ENCODE measurements at places on chromosomes 1 and 21. TPM values are rescaled to one million over a fixed set of nuclear protein-coding genes. Genes with fewer than 3 reads are reported as not detected.

The NR1I3 gene
- total RNA-seq = not detected

The RGS8 gene
- not detected for total RNA-seq

DNA sequence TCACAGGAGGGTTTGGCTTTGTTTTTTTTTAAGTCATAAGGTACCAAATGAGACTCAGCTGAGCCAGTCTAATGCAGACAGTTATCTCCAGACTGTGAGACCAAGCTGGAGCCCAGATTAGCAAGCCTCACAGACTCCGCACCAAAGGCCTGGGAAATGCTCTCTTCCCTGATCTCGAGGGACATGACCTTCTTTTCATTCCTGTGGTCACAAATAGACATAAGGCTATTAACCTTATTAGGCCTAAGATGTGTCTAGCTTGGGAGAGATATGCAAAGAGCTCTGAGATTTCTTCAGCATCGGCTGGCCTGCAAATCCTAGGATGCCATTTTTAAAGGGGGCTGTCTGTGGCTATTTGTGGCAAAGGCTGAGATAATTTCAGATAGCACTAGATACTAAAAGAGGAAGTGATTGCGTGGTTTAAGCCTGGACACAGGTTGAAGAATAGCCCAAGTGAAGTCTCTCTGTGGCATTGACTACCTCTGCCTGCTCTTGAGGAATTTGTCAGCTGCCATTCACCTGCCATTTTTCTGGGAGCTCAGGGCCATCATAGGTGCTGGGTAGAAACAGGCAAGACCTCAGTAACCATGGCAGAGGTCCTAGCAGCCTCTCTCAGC, 301.3 kb downstream of the SIPA1L2 start:
- DNase-seq = no peak

GRCh38 chr1:97812076-97812475, 108.8 kb downstream of the DPYD start:
- no peak for DNase-seq

DNA sequence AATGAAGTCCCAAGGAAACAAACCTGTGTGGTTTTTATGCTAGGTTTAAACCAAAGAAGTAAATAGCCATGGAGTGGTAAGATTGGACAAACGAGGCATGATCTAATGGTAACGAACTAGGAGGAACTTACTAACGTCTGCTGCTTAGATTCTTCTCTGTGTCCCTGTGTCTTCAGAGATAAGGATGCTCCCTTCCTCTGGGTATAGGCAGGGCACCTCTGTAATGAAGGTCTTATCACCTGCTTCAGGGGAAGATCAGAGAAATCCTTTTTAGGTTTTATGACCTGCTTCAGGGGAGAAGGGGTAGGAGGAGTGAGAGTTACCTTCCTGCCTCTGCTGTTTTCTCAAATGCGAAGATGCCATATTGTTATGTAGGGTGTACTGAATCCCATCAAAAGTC, 214.9 kb upstream of the L1TD1 start:
- no peak for DNase-seq

GRCh38 chr21:17667256-17667655, 54.6 kb upstream of the BTG3 start:
- DNase-seq = no peak

DNA sequence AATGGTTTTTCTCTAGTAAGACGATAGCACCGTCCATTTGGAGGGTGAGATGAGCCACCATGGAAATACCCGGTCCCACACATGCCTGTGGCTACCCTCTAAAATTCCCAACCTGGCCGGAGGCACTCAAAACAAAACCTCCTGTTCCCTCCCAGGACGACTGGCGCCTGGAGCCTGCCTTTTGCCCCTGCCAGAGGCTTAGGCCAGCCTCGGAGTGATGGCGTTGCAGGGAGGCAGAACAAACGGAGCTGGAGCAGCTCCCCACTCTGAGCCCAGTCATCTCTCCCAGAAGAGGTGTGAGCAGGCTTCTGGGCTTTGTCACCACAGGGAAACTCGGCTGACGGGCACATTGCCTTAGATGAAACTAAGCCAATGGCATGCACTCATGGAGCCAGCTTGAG, 213.7 kb upstream of the HOOK1 start:
- DNase-seq = no peak

All from osteocyte (in vitro differentiated cells).